Fibroblast of villous mesenchyme (primary cell): ENCODE measurements at places on chromosomes 4 and X. TPM values are rescaled to one million over a fixed set of nuclear protein-coding genes. Genes with fewer than 3 reads are reported as not detected.

GRCh38 chr4:86582410-86582809 lies 11.7 kb upstream of the PTPN13 start:
- no peak for DNase-seq

Gene KIF4A
- total RNA-seq = 8.1 and 10.8 TPM in 2 replicates

GRCh38 chr4:142929526-142929925 lies 83.4 kb upstream of the INPP4B start:
- no peak for DNase-seq

DNA sequence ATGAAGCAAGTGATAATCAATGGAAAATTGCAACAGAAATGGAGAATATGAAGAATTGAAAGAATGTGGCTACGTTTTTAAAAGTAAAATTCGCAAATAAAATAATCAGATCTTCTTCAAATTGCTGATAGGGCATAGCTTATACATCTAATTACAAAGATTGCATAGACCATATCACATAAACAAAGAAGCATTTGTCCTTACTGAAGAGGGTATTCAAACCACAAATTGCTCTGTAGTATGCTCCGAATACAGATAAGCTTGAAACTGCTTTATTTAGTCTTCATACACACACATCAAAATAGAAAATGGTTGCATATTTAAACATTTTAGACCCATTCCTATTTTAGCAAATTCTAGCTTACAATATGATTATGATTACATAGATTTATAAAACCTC lies 206.7 kb upstream of the SLIT2 start:
- no peak for DNase-seq

DNA sequence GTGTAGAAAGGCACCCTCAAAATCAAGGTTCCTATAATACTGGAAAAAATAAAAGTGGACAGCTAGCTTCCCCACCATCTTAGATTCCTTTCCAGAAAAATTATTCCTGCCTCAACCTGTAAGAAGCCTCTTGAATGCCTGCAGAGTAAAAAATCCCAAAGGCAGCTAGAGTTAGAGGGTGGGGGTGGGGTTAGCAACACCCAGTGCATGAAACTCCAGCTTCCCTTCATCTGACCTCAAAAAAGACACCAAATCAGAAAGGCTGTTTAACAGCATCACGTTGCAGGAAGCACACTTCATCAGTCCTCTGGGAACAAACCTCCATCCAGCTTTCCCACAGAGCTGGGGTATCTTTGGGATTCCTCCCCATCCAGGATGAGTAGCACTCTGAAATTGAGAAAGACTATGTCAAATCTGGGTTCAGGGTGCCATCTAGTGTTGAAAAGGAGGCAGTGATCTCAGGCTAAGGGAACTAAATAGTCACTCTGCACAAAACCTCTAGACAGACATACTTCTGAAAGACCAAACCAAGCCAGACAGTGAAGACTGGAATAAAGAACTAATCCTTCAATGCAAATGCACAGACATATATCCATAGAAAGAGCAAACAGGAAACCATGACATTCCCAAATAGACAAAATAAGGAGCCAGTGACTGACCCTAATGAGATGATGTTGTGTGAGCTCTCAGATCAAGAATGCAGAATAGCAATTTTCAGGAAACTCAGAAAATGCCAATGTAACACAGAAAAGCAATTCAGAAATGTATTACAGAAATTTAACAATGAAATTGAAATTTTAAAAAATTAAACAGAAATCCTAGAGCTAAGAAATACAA lies 97.9 kb downstream of the ARHGEF9 start:
- peak; percentile 38 for DNase-seq

Gene HNRNPH2
- 57.3 and 74.7 TPM in 2 replicates for total RNA-seq

Gene RAB9A
- 44.5 and 63.0 TPM in 2 replicates for total RNA-seq

- DNase-seq = no peak
Measured at GRCh38 chr4:116531026-116531425, 554.4 kb downstream of the TRAM1L1 start.

- no peak for DNase-seq
Measured at GRCh38 chr4:39341075-39341725, 25.0 kb downstream of the RFC1 start.

- DNase-seq = peak; percentile 39
Measured at GRCh38 chrX:48972220-48973164, 848 bp upstream of the KCND1 start.

- no peak for DNase-seq
Measured at GRCh38 chr4:152308951-152309350, 226.9 kb downstream of the FBXW7 start.
